ENCODE measurements at places on chromosomes 7 and 10. TPM values are rescaled to one million over a fixed set of nuclear protein-coding genes. Genes with fewer than 3 reads are reported as not detected.
A peak's percentile ranks its signal among the peaks of the same experiment; 100 is the strongest.

DNA sequence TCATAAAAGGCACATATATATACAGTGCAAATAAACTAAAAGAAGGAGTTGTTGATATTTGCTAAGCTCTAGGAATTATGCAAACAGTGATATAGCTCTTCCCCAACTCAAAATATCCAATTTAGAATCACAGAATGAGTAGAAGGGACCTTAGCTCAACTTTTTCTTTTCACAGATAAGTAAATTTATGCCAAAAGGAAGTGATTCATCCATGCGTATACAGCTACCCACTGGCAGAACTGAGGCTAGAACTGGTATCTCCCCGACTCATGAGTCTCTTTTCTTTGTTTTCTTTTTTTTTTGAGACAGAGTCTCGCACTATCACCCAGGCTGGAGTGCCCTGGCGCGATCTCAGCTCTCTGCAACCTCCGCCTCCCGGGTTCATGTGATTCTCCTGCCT is 54.2 kb upstream of the SVIL start:
- no peak for DNase-seq
- no peaks in the 10 kb centered on the region for H3K27me3 ChIP-seq
- H3K27ac ChIP-seq = peak overlapping the region; percentile 2
- H3K36me3 ChIP-seq = no peaks in the 10 kb centered on the region

The LIPF gene
- total RNA-seq = not detected

The TCF7L2 gene
- total RNA-seq = 32.7 TPM

The LRRN3 gene
- total RNA-seq = 0.90 TPM

The CDC14C gene
- total RNA-seq = not detected

- H3K27ac ChIP-seq = no peak overlapping the region
- no peak for DNase-seq
Measured at GRCh38 chr7:125908711-125909110, 979.1 kb upstream of the POT1 start.
